NCI-H446 (cell line): ENCODE measurements at places on chromosomes 5 and 9.

GRCh38 chr5:158268286-158268685 is 409.3 kb upstream of the CLINT1 start:
- DNase-seq: peak; percentile 89

DNA sequence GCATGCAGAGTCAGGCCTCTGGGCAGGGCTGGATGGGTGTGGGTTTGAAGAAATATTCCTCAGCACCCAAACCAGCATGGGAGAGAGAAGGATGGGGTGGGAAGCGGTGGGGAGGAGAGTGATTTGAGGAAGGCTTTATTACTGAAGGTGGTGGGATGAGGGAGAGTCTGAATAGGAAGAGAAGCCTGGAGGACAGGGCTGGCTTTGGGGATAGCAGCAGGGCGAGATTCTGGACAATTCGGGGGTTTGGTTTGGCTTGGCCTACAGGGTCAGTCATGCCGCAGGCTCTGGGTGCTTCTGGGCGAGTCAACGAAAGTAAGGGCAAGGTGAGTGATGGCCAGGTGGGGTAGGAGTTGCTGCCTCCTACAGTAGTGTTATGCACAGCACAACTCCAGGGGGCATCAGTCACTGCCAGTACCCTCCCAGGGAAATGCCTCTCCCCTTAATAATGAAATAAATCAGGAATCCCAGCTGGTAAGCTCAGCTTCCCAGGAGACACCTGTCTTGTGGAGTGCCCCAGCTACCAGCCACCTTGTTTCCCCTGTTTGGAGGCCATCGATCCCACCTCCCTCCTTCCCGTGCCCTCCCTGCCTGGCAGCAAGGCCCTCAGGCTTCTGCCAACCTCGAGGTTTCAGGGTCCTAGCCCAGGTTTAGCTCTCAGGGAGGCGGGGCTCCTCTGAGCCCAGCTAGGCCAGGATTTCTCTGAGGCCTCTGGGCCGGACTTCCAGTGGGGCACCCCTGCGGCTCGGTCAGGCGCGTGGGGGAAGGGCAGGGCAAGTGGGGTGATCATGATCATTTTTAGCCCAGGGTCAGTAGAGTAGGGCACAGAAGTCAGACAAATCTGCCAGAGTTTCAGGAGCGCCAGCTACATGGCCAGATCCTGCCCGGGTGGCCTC is 741 bp upstream of the NKX2-5 start:
- no peak for DNase-seq

DNA sequence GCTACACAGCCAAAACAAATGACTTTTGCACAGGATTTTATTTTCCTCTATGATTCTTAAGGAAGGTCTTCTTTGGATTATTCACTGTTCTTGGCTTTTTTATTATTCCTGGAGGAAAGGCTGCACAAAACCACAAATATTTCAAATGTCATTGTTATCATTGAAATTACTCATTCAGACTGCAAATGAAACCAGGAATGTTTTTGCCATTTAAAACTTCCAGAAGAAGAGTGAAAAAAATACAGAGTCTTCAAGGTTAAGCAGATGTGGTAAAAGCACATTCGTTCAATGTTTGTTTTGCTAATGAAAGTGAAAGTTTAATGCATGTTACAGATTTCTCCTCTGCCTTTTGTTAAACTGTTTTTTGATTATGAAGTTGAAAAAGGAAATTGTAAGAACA is 238.2 kb downstream of the TLE4 start:
- no peak for DNase-seq

DNA sequence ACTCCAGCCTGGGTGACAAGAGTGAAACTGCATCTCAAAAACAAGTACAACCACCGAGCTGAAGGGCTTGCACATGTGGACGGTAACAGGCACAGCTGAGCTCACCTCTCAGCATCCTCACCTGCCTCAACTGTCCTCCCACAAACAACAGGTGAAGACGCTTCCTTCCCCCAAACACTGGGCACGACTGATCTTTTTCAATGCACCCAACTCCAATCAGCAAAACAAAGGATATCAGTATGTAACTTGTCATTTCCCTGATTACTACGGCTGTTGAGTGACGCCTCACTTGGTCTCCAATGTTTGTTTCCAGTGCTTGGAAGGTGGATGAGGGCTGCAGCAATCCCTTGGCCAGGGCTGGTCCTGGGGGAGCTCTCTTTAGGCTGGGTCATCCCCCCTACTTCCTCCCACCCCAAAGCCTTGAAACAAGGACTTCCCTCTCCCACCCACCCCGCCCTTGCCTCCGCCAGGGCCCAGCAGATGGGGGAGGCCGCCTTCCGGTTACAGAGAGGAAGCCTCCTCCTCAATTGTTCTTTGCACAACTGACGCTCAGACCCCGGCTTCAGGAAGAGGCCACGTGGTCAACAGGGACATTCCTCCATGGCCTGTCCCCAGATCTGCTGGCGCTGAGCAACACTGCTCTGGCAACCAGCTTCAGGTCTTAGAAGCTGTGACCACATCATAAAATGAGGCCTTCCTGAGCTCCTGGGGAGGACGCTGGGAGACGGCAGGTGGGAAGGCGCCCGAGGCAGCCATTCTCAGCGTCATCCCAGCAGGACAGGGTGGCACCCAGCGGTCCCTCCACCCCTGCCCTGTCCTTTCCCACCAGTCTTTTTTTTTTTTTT is 5.9 kb downstream of the FAM78A start:
- no peak for DNase-seq

DNA sequence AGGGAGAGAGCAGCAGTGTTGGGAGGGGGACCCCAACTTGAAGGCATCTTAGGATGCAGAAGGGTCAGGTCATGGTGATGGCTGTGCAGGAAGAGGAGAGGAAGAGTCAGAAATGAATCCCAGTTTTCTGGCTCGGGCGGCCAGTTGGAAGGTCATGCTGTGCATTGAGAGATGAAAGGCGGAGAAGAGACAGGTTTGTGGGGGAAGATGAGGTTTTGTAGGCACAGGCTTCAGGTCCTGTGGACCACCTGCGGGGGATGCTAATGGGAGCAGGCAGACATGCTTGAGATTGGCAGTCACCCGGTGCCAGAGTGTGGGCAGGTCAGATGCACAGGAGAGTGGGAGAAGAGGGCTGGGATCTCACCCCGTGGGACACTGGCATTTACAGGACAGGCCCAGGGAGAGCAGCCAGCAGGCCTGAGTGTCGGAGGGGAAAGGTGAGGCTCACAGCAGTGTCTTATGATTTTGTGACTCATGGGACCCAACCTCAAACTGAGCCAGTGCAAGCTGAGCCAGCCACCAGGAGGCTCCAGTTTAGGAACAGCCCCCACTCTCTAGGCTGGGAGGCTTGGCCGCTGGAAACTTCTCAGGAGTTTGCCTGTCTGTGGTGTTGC is 17.5 kb downstream of the STXBP1 start:
- no peak for DNase-seq

DNA sequence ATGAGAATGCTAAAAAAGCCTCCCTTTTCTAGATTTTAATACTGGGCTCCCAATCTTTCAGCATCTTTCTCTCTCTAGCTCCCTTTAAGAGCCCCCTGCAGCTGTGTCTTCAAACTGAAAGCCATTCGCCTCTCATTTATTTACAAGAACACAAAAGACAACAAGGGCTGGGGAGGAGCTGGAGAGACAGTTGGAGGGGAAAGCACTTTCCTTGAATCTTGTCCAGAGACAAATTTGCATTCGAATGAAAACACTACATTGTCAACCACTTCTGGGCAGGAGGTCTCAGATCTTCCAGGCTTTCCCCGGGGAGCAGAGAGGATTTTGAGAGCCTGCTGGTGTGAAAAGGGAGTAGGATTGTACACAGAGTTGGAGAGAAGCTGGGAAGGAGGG is 518.3 kb downstream of the CTNND2 start:
- peak; percentile 94 for DNase-seq

- DNase-seq: no peak
Observed at GRCh38 chr9:117616431-117616831, 87.8 kb upstream of the TLR4 start.

DNA sequence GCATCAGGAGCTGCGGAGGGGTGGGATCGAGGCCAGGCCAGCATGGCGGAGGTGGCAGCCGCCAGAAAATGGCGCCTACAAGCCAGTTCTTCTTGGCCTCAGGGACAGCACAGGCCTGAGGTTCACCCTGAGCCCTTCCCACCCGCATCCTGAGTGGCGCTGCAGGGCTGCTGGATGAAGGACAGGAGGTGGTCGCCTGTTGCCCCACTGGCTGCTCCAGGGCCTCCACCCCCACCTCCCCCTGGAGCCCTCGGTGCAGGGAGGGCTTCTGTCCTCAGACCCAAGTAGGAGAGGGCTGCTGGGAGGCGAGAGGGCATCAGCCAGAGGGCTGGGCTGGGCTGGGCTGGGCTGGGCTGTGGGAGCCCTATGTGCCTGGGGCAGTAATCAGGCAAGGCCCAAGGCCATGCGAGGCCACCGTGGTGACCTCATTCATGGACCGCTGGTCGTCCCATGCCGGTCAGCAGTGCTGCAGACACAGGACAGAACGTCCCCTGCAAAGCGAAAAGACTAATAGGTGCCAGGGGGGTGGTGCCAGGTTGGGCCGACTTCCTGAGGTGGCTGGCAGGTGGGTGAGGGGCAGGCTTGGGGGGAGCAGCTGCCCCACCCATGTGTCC is 13.8 kb downstream of the GPSM1 start:
- DNase-seq: no peak

GRCh38 chr9:35958104-35958837 is at the start of gene OR2S2:
Gene OR2S2, minus strand, starts transcription at chr9:35958154. Its CDS starts 56 bp downstream, at chr9:35958098.
- no peak for DNase-seq

DNA sequence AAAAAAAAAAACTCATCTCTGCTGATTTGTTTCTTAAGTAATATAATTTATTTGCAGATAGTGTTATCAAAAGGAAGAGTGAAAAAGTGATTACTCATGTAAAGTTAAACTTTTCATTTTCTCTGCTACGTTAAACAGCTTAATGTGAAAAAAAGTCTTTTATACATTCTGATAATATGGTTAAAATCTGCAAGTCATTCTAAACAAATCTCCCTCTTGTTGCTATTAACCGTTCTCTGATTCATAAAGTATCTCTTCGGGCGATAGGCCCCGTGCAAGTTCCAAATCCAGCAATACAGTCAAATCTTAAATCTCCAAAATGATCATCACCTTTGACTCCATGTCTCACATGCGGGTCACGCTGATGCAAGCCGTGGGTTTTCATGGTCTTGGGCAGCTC is 732.0 kb downstream of the TAF11L14 start:
- DNase-seq: no peak

GRCh38 chr9:93205045-93205768 is 21.3 kb downstream of the WNK2 start:
- DNase-seq: no peak

- no peak for DNase-seq
Observed at GRCh38 chr9:4020755-4021296, 279.0 kb downstream of the GLIS3 start.

DNA sequence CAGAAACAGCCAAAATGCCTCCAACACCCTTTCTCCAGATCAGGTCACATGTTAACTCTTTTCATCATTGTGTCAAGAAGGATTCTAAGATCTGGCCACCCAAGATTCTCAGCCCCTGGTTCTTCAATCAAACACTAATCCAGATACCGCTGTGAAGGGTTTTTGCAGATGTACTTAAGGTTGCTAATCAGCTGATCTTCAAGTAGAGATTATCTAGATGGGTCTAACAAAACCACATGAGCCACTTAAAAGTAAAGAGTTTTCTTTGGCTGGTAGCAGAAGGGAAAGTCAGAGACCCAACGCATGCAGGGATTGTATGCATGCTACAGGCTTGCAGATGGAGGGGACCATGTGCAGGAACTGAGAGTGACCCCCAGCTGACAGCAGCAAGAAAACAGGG is 267.9 kb downstream of the CDK5RAP2 start:
- no peak for DNase-seq
